ENCODE measurements at places on chromosomes 11 and 22.

- peak; percentile 25 for DNase-seq
Observed at GRCh38 chr22:42365111-42365865, 66.9 kb downstream of the NFAM1 start.

DNA sequence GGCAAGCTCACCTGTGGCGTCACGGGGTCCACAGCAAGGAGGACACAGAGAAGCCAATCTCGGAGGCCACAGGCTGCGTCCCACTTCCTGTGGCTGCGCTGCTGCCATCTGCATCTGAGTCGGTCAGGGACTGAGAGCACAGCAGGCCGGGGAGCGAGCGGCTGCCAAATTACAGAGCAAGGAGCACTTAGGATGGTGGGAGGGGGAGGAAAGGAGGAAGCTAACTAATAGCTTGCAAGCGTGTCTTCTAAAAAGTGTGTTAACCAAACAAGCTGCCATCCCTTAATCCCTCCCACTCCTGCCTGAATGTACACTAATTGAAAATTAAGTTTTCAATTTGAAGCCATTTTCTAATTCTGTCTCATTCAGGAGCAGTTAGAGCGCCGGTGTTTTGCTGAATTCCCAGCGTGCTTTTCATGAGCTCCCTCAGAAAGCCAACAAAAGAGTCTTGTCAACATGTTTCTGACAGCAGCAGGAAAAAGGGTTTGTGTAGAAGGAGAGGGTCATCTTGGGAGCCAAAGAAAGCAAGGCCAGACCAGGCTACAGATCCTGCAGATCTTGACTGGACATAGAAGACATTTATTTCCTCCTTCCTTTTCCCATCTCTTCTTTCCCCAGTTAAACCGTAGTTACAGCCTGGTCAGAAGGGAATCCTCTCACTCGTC is 42.4 kb upstream of the API5 start:
- no peak for DNase-seq

- no peak for DNase-seq
Observed at GRCh38 chr22:39947220-39948216, 12.7 kb upstream of the TMA7B start.

GRCh38 chr11:64456509-64457320 is 97.8 kb downstream of the RPS6KA4 start:
- DNase-seq, result no peak

GRCh38 chr11:19208959-19209546 is 7.3 kb upstream of the CSRP3 start:
- no peak for DNase-seq

DNA sequence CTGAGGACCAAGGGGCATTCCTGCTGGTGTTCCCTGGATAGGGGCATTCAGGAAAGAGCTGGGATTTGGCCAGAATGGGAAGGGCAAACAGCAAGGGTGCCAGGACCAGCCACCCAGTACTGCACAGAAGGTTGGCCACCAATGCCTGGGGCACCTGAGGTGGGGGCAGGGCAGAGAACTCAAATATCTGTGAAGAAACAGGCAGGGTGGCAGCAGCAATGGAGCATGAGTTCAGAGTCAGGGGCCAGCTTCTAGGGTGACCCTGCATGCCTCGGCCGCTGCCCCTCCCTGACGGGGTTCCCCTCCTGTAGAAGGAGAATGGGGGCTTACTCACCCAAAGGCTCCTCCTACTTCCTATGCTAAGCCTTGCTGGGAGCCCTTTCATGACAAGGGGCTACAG is 79.3 kb upstream of the SHANK2 start:
- no peak for DNase-seq

DNA sequence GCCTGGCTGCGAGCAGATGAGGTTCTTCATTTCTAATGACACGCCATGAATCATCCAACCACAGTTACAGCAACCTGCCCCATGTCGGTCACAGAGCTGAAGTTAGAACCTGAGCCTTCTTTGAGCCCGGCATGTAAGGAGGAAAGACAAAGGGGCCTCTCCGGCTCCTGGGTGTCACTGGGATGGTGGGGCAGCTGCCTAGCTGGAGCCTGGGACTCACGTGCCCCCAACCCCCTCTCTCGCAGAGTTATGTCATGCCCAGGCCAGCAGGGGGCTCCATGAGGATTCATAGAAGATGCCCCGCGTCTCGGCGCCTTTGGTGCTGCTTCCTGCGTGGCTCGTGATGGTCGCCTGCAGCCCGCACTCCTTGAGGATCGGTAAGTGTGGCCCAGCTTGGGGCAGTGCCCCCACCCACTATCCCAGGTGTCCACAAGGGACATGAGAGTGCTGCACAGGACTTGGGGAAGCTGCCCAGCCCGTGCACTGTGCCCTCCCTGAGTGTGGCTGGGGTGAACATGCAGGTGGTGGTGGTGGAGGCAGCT is 148.5 kb downstream of the GRIK4 start:
- peak; percentile 26 for DNase-seq

- no peak for DNase-seq
Observed at GRCh38 chr22:46788441-46789172, 26.2 kb downstream of the TBC1D22A start.

GRCh38 chr11:14934641-14935351 is 37.4 kb downstream of the CALCA start:
- no peak for DNase-seq

DNA sequence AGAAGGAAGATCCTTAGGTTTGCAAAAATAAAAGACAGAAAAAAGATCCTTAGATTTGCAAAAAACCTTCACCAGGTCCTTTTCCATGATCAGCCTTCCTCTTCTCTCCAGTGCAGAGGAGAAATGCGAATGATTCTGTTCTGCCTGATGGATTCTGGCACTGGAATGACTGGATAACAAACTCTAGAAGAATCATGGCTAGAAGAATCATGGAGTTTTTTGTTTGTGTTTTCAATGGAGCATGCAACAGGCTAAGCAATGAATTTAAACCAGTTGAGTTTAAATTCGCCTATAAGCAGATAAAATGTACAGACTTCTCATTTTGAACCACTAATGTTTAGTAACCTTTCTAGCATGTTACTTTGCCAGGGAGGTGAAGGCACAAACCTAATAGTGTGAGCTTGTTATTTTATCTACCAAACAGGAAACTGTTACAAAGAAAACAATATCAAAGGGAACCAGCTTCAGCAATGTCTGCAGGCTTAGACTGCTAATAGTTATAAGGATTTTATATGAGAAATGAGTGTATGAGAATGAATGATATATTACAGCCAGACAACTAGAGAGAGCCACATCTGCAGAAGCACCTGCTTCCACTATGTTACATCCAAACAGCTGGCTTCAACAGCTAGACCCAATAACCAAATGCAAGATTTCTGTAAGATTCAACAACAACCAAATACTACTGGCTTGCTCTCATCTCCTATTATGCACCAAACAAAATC is 64.7 kb upstream of the APOA1 start:
- no peak for DNase-seq

DNA sequence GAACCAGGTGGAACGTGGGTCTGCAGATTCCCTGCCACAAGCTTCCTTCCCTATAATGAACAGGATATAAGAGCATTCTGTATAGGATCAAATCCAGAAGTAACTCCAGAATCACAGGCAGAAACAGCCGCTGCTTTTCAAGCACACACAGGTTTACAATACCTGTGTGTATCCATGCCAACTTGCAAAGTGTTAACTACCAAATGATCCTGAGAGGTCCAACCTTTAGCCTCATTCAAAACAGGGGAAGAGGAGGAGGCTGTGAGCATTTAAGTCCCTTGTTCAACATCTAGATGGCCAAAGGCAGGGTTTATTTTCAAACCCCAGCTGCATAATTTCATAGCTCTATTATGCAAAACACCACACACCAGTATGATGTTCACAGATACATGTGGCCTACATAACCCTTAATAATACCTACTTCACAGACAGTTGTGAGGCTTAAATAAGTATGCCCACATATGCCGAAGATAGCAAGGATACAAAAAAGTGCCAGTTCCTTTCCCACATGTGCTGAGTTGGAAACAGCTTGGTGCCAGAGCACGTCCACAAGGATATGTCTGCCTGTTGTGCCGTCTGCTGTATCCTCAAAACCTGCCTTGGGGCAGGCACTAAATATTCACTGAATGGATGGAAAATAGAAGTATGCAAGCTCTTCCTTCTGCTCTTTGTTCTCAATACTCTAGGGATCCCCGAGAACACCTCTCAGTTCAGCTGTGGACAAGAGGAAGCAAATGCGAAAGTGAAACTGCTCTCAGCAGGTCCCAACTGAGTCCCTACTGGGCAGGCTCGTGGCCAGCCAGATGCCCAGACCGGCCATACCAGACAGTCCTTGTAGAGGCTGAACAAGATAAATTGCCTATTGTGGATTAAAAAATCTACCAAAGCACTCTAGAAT is 66.8 kb downstream of the LARGE1 start:
- DNase-seq, result peak; percentile 89

DNA sequence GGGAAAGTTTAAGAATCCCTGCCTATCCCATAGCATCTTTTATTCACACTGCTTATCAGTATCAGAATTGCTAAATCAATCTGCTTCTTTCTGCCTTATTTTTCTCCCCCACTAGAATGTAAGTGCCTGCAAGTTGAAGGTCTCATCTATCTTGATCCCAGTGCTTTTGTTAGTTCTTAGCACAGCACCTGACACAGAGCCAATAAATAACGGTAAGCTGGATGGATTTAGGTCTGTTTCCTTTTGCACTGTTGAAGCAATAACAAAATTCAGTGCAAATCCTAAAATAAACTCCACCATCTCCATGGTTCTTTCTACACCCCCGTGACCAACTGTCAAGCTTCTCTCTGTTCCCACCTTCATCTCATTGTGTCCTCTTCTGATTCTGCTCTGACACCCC is 36.7 kb upstream of the CD44 start:
- DNase-seq, result no peak

GRCh38 chr11:7964873-7965272 is 374 bp downstream of the NLRP10 start:
- DNase-seq, result peak; percentile 13

DNA sequence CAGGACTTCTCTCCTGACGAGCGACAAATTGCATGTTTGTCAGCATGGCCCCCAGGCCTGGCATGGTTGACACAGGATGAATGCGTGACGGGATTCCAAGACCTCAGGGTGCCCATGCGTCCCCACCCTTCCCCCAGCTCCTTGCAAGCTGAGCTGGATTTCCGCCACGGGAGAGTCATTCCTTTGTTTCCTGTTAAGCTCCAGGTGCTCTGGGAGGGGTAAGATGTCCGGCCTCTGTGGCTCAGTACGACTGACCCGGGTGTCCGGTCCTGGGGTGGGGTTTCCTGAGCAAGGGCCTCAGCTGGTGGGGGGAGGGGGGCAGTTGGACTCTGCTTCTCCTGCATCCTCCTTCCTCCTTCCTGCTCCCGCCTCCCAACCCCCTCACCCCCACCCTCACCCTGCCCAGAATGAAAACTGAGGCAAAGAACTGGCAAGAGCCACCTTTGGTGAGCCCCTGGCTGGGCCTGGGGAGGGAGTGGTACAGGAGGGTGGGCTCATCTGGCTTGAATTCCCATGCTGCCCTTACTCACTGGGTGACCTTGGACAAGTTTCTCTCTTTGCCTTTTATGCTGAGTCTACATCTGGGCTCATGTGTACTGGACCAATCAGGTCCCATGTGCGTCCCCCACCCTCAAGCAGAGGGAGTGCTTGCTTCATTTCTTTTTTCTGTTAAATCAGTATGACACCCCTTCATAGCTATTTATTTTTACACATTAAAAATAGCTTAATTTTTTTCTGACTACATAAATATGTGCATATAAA is 2.5 kb downstream of the CDC42EP2 start:
- peak; percentile 69 for DNase-seq

DNA sequence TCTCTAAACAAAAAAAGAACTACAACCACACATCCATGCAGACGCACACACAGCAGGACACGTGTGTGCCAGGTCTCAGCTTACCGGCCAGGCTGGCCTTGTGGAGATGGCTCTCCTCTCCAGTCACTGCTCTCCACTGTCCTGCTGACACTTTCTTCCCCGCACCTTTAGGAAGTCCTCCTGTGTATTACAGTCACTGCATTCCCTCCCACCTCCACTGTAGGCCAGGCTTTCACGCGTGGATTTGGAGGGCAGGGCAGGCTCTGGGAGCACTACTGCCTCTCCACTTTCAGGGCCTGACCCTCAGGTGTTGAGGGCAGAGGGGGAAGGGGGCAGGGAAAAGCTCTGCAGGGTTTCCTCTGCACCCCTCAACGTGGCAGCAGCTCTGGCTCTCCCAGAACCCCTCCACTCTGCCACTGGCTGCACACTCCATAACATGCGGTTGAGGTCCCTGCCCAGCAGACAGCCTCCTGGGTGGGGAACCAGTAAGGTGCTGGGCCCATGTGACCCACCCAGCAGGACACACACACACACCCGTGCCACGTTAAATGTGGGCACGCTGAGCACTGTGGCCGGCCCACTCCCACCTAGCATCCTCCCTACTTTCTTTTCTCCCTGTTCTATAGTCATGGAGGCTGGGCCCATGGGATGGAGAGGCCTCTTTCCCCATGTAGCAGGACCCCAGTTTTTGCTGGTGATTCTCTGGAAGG is 107.0 kb upstream of the PITPNB start:
- no peak for DNase-seq

DNA sequence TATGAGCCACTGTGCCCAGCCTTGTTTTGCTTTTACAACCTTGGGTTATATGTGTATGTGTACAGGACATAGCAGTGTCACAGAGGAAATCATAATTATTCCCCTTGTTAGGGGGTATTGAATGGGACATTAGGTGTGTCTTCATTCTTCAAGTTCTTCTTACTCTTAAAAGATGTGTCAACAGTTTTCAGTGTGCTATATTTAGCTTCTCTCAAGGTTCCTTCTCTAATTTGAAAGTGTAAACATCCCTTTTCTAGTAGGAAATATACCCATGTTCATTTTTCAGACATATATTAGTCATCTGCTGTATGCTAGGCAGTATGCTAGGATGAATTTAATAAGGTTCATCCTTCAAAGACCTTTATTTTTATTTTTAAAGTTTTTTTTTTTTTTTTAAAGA is 17.1 kb downstream of the PCF11 start:
- DNase-seq, result no peak
